ENCODE measurements at places on chromosomes 2 and 18. TPM values are rescaled to one million over a fixed set of nuclear protein-coding genes. Genes with fewer than 3 reads are reported as not detected.

GRCh38 chr18:43934322-43934721, 657.0 kb upstream of the SYT4 start:
- no peak for DNase-seq

The GPR39 gene
- total RNA-seq: 1.3 TPM

DNA sequence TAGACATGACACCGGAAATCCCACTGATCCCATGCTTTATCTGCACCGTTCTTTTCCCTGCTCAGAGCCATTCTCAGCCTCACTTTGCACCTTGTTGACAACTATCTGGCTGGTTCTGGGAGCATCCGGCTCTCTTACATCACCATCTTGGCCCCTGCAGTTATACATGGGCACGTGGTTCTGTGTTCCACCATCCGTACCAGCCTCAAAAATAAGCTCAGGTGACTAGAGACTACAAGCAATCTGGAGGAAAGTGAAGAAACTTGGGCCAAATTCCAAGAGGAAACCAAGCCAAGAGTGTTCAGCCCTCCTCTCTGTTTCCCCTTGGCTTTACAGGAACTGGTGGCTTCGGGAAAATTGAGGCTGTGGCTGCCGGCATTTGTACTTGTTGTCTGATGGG, 244.6 kb upstream of the ACVR2A start:
- no peak for DNase-seq

DNA sequence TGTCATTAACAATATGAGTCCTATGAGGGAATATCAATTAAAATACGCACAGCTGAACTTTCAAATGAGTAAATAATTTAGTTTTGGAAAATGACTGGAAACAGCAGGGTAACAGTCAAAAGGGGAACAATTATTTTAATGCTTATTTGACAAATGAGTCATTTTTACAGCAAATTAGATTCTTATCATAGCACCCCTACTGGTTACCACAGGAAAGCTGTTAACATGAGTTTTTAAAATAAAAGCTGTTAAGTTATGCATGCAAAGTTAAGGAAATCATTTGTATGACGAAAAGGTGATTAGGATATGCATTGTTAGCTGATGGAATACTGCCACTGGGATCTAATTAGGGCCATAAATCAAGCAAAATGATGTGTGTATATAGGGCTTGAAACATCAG, 435.1 kb upstream of the MEIS1 start:
- DNase-seq: no peak

DNA sequence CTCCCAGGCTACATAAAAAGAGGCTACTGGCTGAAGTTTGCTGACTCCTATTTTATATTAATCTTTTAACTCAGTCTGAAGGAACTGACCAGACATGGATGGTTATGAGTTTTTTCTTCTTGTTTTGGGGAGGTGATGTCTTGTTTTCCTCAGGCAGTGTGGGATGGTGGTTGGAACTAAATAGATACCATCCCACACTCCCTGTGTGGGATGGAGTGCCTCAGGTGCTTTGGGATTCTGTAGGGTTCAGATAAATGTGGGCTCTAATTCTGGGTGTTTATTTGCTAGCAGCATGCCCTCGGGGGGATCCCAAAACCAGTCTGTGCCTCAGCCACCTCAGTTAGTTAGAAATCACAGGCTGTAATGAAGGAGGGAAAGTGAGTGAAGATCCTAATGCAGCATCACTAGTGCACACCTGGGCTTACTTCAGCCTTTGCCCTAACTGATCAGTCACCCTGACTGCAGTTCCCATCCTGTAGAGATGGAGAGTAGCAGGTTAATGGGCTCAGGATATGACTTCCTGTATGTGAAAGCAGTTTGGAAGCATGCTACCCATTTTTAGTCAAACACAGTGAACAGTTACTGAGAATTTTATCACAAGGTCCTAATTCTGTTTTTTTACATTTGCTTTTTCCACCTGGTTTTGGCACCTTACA, 132.2 kb downstream of the SPTBN1 start:
- no peak for DNase-seq

The THUMPD2 gene
- 7.9 TPM for total RNA-seq

GRCh38 chr2:198135481-198135934, 331.1 kb downstream of the PLCL1 start:
- no peak for DNase-seq

DNA sequence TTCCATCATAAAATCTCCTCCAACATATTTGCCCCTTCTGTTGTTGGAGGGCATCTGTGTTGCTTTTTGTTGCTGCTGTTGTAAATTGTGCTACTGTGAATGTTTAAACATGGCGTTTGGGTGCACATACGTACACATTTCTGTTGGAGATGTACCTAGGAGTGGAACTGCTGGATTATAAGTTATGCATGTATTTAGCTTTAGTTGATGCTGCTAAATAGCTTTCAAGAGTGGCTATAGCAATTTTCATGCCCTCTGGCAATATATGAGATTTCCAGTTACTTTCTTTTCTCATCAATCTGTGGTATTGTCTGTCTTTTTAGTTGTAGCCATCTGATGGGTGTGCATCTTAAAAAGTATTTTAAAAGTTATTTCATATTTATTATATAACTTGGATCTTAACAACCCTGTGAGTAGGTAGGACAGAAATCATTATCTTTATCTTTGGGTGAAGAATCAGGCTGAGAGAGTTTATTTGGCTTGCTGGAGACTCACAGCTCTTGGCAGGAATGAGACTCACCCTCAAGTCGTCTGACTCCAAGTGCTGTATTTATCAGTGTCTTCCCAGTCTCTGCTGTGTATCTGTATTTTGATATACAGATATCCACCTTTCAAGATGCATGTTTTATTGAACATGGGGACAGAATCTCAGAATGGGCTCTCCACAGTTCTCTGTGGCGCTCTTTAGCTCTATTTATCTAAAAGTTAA, 16.9 kb downstream of the ZNF236 start:
- no peak for DNase-seq

The FOXD4L1 gene
- total RNA-seq: not detected

DNA sequence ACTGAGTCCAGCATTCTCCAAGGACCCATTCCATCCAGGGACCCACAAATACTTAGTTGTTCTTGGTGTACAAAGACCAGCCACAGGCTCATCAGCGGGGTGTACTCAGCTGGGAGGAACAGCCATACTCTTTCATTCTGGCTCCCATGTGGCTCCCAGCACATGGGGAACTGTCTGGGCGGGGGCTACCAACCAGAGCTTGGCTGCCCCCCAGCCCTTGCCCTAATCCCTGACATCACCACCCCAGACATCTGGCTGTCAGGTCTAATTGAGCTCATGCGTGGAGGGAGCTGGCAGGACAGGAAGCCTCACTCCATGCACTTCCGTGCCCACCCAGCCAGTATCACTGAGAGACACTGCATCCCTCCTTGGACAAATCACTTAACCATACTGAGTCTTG, 283.6 kb downstream of the DYSF start:
- no peak for DNase-seq

The HJURP gene
- total RNA-seq: 0.55 TPM

DNA sequence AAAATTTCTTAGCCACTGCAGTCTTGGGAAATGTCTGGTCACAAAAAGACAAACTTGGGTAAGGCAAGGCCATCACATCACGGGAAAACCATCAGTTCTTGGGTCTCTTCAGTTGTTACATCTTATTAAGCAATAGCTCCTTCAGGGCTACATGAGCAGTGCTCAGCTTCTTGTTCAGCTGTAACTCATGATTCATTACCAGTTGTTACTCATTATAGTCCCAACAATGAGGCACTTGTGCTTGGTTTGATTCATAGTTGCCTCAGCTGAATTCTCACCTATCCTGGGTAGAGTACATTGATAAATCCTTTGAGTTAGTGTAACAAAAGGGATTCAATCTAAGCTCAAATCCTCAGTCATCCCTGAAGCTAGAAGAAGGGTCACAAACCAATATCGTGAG, 102.4 kb upstream of the DCC start:
- DNase-seq: no peak

GRCh38 chr2:24539258-24539657, 48.2 kb downstream of the NCOA1 start:
- no peak for DNase-seq

The NPHP1 gene
- 2.2 TPM for total RNA-seq

- DNase-seq: no peak
Observed at GRCh38 chr2:128790541-128791001, 471.9 kb upstream of the HS6ST1 start.

GRCh38 chr2:107282135-107282534, 396.2 kb upstream of the ST6GAL2 start:
- DNase-seq: no peak

DNA sequence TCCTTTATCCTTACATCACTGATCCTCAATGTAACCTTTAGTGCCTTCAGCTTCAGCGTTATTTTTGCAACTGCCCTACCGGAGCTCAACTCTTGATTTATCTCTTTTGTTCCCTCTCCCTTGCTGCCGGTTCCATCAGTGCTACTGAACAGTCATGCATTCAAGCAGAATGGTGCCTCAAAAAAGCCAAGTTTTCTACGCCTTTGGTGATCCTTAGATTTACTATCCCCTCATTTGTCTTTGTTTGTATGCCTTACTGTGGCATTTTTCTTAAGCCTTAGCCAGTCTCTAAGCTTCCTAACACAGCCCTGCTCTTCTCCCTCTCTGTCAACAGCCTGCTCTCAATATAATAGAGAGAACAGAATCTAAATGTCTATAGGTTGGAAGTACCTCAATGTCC, 847.7 kb downstream of the CPS1 start:
- DNase-seq: no peak

- DNase-seq: no peak
Observed at GRCh38 chr2:68031542-68032160, 31.2 kb downstream of the C1D start.

The IL1F10 gene
- not detected for total RNA-seq

- DNase-seq: peak; percentile 26
Observed at GRCh38 chr2:19874726-19875125, 27.1 kb downstream of the TTC32 start.

All from mesenteric fat pad (tissue), 1 donor.